ENCODE measurements at places on chromosomes 7 and 10.

GRCh38 chr7:72053292-72053691 lies 358.8 kb downstream of the CALN1 start:
- no peak for DNase-seq

GRCh38 chr7:75715864-75716263 lies 22.9 kb downstream of the HIP1 start:
- no peak for DNase-seq

DNA sequence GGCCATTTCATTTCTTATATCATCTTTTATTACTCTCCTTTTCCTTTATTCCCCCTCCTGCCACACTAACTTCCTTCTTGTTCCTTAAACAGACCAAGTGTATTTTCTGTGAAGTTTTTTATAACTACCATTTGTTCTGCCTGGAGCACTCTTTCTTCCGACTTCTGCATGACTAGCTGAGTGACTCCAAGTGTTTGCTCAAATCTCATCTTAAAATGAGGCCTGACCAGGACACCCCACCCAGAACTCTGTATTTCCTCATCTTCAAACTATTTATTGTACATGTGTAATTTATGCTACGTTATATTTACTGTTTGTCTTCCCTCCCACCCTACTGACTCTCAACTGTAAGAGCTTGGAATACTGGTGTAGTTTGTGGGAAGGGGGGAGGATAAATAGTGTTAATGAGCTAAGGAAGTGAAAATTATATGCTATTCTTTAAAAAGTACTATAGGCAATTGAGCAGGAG lies 3.2 kb downstream of the MINDY3 start:
- DNase-seq = no peak

GRCh38 chr10:74652664-74653063 lies 173.7 kb upstream of the KAT6B start:
- DNase-seq = no peak

- DNase-seq = no peak
Observed at GRCh38 chr7:92010215-92010614, 69.6 kb downstream of the AKAP9 start.

DNA sequence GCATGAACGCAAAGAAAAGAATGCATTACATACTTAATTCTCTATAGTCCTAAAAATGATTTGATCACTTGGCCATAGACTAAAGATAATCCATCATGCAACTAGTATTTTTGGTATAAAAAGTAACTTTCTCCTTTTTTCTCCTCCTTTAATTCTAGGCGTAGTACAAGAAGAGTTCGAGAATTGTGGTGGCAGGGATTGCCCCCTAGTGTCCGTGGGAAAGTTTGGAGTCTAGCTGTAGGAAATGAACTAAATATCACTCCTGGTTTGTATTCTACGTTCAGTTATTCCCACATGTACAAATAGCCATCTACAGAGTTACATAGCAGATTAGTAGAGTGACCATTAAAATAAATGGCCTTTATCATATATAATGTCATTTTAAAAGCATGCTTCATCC lies 45.5 kb upstream of the HELLS start:
- no peak for DNase-seq

Measured in CD4-positive, alpha-beta T cell treated with Interleukin-10 for 1 hour (primary cell).